NCI-H82 (cell line): ENCODE measurements at places on chromosomes 11 and 22.
A peak's percentile ranks its signal among the peaks of the same experiment; 100 is the strongest.

DNA sequence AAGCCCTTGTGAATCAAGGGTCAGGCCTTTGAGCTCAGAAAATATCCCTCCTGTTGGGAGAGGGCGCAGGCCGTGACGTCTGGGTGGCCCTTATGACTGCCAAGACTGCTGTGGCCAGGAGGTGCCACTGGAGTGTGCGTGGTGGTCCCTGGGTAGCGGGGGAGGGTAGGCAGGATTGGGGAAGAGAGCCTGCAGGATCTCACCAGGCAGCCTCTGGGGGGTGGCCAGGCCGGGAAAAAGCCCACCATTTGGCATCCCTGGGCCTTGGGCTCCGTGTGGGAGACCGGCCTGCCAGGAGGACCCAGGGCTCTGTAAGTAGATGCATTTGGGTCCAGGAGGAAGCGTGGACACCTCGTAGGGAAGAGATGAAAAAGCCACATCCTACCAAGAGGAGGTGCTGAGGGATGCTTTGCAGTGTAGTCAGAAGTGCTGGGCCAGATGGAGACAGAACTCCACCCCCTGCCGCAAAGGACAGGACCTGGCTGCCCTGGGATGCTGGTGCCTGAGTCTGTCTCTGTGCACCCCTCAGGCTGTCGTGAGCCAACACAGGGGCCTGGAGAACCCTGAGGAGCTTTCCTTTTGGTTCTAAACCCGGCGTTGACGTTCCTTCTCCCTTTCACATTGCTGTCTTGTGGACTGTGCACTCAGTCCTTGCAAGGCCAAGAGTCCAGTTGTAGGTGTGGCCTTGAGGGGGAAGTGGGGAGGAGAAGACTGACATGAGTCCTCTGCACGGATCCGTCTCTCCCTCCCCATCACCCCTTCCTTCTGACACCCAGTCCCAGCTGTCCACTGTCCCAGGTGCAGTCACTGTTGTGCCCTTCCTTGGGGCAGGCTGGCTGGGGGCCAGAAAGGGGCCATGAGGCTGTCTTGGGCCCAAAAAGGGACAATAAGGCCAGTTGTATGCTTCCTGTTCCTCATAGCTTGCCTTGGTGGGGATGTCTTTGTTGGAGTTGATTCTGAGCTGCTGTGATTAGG lies 12.7 kb upstream of the MIEF1 start:
- DNase-seq = no peak

DNA sequence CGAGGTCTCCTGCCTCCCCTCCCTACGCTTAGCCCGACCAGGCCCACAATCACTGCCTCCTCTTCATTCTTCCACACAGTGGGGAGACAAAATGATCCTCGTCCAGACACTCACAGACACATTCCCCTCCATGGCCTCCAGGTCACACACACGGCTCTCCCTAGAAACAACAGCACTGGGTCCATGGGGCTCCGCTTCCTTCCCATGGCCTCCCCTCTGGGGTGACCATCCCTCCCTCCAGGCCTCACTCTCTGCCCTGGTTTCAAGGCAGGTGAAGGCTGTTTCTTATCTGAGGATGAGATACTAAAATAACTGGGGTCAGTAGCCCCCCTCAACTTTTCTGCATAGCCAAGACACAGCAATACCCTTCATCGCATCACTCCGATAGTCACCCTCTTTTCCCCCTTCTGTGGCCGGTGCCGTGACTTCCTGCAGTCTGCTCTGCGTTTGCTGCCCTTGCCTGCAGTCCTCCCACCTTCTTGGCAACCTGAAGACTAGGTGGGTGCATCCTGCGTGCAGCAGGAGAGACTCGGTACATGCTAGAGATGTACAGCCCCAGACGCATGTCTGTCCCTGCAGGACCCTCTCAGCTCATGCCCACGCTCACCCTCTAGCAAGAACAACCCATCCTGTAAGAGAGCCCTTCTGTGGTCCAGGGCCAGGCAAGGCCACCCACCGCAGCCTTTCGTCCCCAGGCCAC lies 55.8 kb downstream of the CD6 start:
- DNase-seq = no peak

DNA sequence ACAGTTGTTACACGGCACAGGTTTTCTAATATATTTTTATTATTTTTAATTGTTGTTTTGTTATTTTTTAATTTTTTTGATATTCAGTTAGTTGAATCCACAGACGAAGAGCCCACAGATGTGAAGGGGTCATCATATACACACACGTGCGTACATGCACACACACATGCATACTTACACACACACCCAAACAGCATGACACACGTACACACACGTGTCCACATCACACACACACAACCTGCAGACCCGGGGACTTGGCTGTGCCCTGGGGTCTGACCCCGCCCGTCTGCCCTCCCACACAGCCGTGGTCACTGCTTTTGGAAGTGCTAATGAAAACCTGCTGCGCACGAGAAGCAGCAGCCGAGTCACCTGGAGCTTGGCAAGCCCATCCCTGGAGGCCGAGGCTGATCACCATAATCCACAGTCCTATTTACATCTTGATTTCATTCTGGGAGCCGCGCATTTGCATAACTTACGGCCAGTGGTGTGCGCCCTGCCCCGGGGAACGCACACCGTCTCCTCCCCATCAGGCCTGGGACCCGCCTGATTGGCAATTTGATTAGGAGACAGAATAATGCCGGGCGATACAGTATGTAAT lies 110.3 kb downstream of the BRD1 start:
- peak; percentile 22 for DNase-seq

- DNase-seq = no peak
Measured at GRCh38 chr11:65718964-65719492, 1.6 kb downstream of the RNASEH2C start.

GRCh38 chr11:72037554-72038311 lies 39.0 kb downstream of the IL18BP start:
- DNase-seq = peak; percentile 37

DNA sequence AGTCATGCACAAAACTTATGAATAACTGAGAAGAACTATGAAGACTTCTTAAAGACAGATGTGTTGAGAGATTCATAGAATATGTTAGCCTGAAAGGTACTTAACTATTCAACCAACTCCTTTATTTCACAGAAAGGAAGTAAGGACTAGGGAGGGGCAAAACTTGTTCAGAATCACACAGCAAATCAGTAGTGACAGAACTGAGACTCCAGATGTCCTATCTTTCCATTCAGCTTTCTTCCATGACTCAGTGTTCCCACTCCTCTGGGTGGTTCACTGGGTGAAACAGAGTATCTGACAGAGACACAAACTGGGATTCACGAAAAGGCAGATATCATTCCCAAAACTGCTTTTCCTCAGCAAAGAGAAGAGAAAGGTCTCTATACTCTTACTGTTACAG lies 1053.3 kb downstream of the DLG2 start:
- DNase-seq = no peak

DNA sequence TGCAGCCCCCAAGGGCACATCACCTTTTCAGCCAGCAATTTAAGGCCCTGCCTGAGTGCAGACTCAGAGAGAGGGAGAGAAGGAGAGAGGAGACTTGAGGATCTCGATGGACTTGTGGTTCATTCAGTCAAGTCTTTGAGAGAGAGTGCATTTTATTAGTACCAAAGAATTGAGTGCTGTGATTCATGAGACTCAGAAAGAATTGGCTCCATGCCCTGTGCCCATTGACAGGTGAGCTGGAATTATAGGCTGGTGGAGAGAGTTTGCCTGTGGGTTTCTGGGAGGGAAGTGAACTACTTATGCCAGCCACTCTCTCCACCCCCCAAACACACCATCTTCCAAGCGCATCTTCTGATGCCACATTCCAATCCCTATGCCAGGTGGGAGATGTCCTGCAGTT lies 236.8 kb downstream of the MN1 start:
- DNase-seq = no peak
